ENCODE measurements at places on chromosomes 5 and 9.

DNA sequence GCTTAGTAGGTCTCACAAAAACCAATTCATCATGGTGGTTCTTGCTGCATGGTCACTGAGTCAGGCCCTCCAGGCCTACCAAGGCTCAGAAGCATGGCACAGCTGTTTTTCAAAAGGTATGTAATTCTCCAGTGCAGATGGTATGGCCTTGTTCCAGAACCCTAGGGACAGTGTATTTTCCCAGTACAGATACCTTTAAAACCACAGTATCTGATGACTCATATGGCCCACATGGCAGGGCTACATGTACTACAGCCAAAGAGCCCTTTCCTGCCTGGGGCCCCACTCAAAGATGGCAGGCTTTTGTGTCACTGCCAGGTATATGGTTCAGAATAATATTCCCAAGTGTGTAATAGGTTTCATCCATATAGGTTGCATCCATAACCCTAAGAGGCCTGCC, 16.5 kb downstream of the CSF2 start:
- peak; percentile 72 for DNase-seq

DNA sequence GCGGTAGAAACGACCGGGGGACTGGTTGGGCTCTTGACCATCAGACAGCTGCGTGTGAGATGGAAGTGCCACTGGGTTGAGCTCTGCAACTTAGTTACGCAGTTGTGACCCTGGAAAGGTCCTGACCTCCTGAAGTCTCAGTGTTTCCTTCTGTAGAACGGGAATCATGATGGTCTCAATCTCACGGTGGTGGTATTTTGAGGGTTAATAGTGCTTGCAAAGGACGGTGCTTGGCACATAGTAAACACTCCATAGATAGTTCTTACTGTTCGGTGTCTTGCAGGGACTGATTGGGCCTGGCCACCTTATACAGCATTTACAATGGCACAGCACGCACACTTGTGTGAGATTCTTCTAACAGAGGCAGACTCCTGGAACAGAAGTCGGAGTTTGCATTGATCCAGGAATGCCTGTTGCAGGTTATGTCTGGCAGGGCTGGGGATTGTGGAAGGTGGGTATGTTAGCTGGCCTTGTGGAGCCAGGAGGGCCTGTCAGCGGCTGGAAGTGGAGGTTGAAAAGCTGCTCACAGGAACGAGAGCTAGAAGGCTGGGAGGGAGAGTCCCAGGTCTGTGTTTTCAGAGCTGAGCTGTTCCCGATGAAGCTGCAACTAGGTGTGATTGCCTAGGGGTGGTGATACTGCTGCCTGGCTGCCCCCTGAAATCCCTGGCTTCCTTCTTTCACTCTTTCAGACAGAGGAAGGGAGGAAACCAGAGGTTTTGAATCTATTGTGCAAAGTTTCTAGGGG, 962 bp upstream of the TXN start:
- DNase-seq = no peak

DNA sequence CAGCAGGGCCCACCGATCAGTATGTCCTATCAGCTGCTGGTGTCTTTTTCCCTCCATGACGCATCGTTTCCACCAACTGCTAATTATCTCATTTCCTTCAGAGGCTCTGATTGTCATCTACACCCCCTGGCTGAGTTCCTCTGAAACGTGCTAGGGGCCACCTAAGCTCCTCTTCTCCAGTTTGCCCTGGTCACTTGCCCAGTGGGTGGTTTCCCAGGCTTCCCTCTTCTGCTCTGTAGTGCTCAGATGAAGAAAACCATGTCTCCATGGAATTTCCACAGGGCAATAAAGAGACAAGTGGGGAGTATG, 65.3 kb downstream of the TSTD2 start:
- DNase-seq = no peak

GRCh38 chr5:33010846-33011245, 299.7 kb downstream of the NPR3 start:
- DNase-seq = no peak

DNA sequence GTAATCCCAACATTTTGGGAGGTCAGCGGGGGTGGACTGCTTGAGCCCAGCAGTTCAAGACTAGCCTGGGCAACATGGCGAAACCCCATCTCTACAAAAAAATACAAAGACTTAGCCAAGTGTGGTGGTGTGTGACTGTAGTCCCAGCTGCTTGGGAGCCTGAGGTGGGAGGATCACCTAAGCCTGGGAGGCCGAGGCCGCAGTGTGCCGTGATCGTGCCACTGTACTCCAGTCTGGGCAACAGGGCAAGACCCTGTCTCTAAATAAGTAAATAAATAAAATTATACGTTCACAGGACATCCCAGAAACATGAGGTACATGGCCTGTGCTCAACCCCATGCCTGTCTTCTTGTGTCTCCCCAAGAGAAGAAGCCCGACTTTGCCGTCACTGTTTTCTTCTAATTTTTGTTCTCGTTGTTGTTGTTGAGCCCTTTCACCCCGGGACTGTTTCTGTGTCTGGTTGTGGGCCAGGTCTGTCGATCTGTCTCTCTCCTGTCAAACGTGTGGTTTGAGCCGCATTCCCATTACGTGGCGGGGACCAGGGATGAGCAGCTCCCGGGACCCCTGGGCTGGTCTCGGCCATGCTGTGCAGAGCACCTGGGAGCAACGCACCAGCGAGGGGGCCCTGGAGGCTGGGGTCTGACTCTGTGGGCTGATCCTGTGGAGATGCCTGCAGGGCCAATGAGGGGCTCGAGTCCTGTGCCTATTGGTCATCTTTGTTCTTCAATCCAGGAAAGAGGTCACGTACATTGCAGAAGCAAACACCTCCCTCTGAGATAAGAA, 32.2 kb downstream of the NACC2 start:
- DNase-seq = no peak

DNA sequence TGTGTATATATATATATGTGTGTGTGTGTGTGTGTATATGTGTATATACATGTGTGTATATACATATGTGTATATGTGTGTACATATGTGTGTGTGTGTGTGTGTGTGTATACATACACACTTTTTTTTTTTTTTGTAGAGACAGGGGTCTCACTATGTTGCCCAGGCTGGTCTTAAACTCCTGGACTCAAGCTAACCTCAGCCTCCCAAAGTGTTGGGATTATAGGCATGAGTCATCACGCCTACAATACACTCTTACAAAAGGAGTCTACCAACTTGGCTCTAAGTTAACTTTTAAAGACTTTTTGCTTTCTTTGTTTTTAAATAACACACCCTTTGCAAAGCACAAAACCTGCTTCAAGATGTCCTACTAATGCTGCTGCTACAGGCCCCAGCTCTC, 2.1 kb downstream of the C9orf78 start:
- DNase-seq = no peak

DNA sequence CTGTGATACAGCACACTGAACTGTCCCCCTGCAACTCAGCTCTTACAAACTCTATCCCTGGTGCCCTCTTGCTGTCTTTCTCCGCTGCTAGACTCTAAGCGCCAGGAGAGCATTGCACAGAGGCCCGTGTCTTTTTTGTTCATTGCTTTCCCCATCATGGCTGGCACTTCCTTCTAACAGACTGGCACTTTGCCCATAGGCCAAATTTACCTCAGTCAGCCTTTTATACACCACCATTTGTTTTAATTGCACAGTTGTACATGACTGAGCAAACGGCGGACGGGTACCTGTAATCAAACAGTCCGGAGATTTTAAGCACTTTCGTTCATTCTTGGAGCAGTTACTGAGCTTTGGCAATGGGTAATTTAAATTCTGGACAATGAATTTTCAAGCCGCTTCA, 102.2 kb upstream of the CLINT1 start:
- DNase-seq = no peak

GRCh38 chr5:133713751-133714150, 101.4 kb upstream of the FSTL4 start:
- DNase-seq = no peak

DNA sequence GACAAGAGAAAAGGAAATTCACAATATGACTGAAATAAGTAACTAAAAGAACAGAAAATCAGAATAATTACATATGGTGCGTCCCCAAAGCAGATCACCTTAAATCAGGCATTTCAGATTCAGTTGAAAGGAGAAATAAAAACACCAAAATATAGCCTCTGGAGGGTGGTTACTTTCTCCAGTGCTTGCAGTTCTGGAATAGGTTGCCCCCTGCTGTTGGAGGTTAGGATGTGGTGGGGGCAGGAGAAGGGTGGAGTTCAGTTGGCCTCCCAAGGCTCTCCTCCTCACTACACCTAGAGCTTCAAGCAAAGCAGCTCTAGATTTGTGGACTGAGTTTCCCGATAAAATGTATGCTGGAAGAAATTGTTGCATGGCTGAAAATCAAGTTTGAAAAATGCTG, 338.2 kb upstream of the TLE4 start:
- no peak for DNase-seq

GRCh38 chr5:172035049-172035448, 28.6 kb upstream of the FBXW11 start:
- no peak for DNase-seq

- DNase-seq = no peak
Observed at GRCh38 chr5:54257366-54258118, 52.8 kb downstream of the ARL15 start.

DNA sequence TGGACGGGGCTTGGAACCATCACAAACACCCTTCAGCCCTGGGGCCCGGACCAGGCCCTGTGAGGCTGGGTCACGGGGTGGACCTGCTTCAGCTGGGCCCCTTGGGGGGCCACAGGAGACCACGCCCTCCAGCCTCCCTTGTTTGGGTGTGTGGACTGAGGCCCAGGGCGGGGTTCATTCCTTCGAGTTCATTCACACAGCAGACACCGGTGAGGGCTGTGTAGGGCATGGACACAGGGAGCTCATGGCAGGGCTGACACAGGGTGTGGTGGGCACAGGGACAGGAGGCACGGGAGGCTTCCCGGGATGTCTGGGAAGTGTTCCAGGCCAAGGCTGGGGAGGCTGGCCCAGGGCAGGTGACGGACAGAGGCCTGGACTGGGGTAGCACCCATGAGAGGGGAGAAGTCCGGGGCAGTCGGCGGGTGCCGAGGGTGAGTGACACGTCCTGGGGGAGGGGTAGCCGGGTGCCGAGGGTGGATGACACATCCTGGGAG, 8.9 kb downstream of the DNLZ start:
- DNase-seq = no peak

DNA sequence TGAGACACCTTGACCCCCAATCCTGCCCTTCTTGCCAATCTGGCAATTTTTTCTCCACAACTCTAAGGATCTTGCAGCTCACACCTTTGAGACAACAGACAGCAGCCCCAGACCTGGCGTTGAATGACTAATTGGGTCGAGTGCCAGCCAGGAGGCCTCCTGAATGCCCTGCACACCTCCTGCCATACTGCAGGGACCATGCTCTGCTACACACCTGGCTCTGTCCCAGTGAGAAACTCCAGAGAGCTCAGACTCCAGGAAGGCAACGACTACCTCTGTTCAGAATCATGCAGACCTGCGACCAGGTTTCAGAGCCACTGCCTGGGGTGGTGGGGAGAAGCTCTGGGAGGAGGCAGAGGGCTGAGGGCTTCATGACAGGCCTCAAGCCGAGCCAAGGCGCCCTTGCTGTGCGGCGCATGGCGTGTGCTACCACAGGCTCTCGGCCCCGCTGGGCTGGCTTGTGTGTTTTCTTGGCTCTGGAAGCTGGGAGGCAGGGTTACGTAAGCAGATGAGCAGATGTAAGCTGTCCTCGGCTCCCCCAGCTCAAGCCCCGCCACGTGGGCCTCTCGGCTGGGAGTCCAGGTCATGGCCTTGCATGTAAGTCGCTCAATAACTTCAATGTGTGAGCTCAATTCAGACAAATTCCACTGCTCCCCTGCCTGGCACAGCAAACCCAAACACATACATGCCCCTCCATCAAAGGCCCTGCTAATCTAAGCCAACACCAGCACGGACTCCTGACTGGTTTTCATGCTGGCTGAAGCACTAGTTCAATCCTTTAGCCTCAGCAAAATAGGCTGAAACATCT, 27.5 kb downstream of the B4GALT1 start:
- DNase-seq = peak; percentile 10

DNA sequence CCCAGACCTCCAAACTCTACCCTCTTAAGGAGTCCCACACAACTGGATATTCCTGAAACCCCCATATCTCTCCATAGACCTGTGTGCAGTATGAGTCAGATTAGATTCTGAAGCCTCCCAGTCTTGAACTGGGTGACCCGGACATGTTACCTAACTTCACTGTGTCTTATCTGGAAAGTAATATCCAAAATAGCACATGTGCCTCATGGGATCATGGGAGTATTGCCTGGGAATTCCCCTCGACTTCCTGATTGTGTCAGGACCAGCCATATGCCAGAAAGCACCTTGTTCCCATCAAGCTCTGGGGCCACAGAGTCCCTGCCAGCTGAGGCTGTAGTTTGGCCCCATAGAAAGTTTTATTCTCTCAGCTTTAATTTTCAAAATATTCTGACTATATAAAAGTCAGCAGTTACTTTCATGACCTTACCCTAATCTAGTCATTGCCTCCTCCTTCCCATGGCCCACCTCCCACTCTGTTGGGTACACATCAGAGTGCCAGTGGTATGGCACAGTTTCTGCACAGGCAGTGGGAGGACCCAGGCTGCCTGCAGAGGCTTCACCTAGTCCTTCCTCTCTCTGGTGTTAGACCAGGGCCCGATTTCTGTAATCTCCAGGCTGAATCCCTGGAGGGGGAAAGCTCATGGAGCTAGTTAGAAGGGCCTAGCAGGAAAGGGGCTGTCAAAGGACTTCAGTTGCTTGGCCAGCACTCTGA, 19.5 kb upstream of the B4GALT1 start:
- DNase-seq = no peak

DNA sequence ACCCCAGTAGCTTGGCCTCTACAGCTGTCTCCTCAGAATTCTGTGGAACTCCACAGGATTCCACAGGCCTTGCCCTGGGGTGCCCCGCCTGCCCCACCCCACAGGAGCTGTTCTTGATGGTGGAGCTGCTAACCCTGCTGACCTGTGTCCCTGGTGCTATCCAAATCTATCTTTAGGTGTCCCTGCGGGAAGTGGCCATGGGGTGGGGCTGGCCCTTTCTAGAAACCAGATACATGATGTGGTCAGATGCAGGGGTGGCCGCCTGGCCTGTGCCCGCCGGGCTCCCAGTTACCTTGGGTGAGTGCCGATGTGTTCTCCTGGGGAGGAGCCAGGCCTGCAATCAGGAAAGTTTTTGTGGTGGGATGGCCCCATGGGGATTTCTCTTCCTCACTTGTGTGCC, 34.2 kb downstream of the WNK2 start:
- no peak for DNase-seq

GRCh38 chr9:106487266-106487665, 375.7 kb upstream of the ZNF462 start:
- DNase-seq = no peak

GRCh38 chr9:38007016-38007415, 62.0 kb downstream of the SHB start:
- no peak for DNase-seq

DNA sequence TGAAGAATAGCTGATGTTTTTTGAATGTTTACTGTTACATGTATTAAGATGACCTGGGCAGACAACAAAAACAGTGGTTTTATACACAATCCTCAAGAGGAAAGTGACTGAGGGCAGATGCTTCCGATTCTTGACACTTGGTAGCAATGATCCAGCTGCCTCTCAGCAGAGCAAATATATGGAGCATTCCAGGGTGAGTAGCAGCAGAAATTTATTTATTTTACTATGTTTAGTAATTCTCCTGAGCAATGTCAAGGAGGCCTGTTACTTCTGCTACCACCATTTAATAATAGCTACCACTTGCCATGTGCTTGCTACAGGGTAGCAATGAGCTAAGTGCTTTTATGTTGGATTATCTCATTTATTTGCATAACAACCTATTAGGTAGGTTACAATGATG, 69.1 kb upstream of the NR3C1 start:
- no peak for DNase-seq
